ENCODE measurements at places on chromosomes 1 and 21.

GRCh38 chr21:28239340-28239739 lies 753.3 kb downstream of the LTN1 start:
- no peak for DNase-seq

- no peak for DNase-seq
These were observed 12.8 kb upstream of the PRKCZ start for GRCh38 chr1:2037314-2037979.

DNA sequence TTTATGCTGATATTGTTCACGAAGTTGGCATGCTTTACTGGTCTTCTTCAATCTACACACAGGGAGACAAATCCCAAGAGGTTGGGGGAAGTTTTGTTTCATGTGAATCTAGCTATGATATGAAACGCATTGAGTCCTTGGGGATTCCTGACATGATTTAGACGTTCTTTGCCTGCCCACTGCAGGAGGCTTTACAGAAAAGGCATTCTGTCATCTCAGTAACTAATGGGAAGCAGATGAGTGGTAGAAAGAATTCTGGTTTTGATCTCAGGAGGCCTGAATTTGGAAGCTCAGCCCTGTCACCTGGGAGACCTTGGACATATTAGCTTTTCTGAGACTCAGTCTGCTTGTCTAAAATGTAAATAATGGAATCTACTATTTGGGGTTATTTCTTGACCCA lies 383.0 kb upstream of the NFIA start:
- DNase-seq, result no peak

DNA sequence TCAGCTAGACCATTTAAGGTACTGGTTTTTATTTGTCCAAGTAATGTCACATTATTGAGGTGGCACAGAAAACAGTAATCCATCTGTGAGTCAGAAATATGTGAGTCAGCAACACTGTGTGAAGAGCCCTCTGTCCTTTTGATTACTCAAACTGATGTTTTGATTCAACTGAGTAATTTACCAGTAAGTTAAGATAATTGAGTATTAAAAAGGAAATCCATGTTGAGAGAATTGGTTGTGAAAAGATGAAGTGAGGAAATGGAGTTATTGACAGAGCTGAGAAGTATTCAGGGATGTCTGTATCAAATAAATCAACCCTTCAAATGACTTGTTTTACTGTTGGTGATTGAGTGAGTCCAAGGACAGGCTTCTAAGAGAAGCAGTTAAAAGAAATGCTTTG lies 302.7 kb upstream of the SGIP1 start:
- no peak for DNase-seq

DNA sequence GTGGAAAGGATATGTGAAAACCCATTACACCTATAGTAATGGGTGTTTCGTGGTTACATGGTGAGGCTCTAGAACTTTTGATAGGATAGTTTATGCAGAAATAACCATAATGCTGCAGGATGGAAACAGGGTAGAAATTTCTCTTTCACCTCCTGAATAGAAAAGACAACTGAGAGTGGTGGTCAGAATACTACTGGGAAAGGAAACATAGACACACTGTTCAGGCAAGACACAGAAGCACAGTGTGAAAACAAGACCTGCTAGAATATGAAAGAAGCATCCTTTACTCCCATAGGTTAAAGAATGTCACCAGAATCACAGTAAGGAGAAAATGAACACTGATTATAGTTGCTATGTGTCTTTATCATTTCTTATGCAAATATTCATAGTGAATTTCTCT lies 496.6 kb downstream of the DPYD start:
- no peak for DNase-seq

DNA sequence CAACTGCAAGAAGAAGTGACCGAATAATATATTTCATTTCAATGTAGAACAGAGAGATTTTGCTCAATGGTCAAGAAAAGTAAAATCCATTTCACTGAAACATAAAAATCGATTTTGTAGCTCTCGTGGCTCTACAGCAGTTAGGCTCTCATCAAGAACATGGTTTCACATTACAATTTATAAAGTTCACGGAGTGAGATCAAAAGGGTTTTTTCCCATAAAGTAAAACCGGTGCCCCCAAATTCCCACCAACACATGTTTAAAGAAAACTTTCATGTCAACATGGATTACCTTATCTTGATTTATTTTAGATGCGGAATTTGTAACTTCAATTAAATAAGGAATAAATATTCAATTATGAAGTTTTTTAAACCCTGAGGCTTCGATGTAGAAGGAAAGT lies 16.3 kb upstream of the VAV3 start:
- DNase-seq, result no peak

Measured in activated naive CD4-positive, alpha-beta T cell (primary cell).